ENCODE measurements at places on chromosomes 12 and 14.

DNA sequence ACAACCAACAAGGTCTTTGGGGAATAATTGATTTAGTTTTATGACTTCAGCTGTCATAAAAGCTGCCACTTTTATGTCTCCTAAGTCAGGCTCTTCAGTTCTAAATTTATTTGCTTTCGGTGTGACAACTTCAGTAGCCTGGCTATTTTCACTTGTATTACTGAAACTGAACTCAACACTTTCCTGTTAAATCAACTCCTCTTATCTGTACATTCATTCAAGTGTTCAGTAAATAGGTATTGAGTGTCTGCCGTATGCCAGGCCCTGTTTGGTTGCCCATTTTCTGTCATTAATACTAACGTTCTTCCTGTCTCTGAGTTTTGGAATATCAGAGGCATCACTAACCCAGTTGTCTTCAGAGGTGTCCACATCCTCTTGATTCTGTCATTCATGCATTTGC lies 7.5 kb downstream of the UTP20 start:
- DNase-seq: no peak

DNA sequence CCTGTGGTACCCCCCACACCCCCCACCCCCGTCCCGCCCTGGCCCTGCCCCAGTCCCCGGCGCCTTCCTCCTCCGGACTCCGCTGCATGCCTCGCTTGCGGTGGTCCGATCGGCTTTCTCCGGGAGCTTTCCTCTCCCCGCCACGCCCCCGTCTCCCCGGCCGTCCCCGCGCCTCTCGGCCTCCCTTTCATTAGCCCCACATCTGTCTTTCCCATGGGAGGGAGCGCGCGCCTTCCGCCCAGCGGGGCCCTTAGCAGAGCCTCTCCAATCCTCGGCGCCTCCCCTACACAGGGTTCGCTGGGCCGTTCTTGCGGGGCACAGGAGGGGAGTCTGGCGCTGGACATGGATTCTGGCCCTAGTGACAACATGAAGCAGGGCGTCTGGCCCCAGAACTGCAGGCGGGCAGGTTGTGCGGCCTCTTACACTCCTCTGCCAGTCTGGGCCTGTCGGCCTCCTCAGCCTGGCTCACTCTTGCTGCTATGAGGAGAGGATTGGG lies 1.5 kb upstream of the EFS start:
- peak; percentile 56 for DNase-seq

GRCh38 chr12:116784238-116784612 lies 46.1 kb downstream of the RNFT2 start:
- DNase-seq: no peak

DNA sequence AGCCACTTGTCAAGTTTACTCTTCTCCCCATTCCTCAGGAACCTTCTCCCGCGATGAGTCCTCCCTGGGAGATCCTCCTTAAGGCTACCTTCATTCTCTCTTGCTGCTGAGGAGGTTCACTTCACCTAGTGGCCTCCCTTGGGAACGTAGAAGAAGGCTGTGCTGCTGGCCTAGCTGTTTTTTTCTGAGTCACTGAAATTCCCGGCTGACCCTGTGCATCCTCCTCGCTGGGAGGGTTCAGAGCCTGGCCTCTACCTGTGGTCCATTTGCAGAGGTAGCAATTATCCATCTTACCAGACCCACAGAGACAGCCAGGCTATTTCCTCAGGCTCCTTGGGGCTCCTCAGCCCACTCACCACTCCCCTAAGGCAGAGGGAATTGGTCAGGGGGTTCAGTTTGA lies 4.6 kb downstream of the KRT82 start:
- no peak for DNase-seq

GRCh38 chr14:77008541-77008940 lies 20.0 kb downstream of the IRF2BPL start:
- DNase-seq: no peak

DNA sequence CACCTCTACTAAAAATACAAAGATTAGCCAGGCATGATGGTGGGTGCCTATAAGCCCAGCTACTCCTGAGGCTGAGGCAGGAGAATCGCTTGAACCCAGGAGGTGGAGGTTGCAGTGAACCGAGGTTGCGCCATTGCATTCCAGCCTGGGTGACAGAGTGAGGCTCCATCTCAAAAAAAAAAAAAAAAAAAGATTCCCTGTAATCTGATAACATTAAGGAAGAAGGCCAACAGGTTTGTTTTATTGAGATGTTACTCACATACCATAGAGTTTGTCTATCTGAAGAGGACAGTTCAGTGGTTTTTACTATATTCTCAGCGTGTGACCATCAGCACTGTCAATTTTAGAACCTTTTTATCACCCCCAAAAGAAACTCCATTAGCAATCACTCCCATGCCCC lies 37.5 kb downstream of the TSPAN9 start:
- no peak for DNase-seq

DNA sequence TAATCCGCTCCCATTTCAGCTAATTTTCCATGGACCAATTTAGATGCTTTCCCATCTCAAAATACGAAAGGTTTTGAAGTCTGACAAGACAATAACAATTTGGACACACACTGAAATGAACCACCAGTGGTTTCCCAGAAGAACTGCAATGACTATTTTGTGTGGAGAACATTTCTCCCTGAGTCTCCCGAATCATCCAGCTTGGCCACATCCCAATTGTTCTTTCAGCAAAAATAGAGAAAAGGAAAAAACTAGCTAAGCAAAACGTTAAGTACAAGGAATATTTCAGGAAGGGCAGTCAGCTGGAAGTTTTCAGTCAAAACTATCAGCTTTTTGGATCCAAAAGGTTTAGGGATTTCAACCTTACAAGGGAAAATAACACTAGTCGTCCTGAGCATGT lies 390.6 kb downstream of the KCNH5 start:
- DNase-seq: no peak
